ENCODE measurements at places on chromosomes 6 and 20.

DNA sequence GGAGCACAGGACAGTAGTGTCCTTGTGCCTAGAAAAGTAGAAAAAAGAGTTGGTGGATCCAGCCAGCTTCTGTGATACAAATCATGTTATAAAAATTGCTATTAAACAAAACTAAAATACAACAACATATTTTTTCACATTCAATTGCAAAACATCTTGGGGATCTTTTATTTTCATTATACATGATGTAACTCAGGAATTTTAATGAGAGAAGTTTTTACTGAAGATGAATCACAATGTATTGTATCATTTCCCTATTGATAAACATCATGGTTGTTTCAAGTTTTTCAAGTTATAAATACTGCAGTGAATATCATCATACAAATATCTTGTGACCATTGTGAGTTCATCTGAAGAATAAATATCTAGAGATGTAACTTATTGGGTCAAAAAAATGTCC lies 608.0 kb downstream of the PHF3 start:
- DNase-seq, result no peak

GRCh38 chr6:87574237-87574804 lies 15.5 kb downstream of the RARS2 start:
- no peak for DNase-seq

DNA sequence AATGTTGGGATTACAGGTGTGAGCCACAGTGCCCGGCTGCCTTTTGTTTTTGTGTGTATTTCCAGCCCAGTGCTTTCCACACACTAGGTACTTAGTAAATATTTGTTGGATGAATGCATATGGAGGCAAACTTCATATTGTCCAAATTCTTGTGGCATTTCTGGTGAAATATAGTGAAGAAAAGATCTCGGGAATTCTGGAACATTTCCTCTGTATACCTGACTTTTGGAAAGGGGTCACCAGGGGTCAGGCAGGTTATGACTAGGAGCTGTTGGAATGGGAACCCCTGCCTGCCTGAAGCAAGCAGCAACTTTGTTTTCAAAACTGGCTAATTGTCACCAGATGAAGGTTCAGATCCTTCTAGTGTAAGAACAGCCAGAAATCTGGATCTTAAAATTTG lies 12.1 kb upstream of the SCP2D1 start:
- DNase-seq, result no peak

DNA sequence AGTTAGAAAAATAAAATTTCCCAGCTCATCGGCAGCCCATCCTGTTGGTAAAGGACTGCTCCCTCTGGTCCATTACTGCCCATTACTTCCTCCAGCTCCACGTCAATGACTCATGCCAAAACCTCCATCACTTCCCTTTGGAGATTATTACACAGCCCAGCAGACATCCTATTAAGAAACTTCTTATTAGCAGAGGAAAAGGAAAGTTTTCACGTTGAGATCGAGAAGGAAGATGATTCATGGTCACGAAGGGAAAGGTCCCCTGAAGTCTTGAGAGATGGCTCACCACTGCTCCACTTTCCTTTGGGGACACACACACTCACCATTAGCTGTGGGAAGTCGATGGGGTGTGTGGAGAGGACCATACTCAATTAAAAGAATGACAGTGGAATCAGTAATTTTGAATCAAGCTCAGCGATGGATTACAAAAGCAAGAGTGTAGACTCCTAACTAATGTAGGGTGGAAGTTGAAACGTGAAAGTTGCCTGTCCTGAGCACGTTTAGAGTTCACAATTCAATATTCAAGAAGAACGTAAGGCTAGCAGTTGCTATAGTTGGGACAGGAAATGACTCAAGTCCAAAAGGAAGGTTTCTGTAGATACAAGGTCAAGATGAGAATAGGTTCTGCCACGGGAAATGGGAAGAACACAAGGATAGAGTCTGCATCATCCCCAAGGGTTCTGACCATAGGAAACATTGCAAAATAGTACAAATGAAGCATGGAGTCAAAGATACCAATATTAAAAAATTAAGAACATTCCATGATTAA lies 21.6 kb downstream of the SASH1 start:
- no peak for DNase-seq

- peak; percentile 55 for DNase-seq
These were observed 25.3 kb upstream of the SLCO4A1 start for GRCh38 chr20:62616728-62617621.

All from activated T-cell treated with anti-CD3 and anti-CD28 coated beads for 1 hour (primary cell).